ENCODE measurements at places on chromosomes 3 and 15.

GRCh38 chr15:74365598-74366445, 1.6 kb downstream of the CYP11A1 start:
- DNase-seq: no peak

- no peak for DNase-seq
Measured at GRCh38 chr15:69161079-69161877, 843 bp downstream of the GLCE start.

DNA sequence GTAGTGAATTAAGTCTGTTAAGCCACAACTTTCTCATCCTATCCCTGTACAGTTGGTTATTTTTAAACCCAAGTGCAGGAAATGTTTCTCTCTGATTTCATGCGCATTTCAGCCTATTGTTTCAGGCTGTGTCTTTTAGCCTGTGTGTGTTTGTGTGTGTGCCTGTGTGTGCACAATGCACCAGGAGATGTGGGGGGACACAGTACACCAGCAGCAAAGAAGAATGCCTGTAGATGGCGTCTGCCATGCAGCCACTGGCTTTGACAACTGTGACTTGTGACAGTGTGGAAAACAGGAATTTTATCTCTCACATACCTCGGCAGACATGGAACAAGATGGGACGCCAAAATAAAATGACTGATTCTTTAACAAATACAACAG, 43.6 kb upstream of the PLXNA1 start:
- no peak for DNase-seq

GRCh38 chr3:186506857-186507256, 37.3 kb downstream of the CRYGS start:
- no peak for DNase-seq

GRCh38 chr3:105527535-105527934, 160.8 kb downstream of the ALCAM start:
- DNase-seq: no peak

- DNase-seq: no peak
Measured at GRCh38 chr15:68157074-68157473, 48.1 kb downstream of the CALML4 start.

DNA sequence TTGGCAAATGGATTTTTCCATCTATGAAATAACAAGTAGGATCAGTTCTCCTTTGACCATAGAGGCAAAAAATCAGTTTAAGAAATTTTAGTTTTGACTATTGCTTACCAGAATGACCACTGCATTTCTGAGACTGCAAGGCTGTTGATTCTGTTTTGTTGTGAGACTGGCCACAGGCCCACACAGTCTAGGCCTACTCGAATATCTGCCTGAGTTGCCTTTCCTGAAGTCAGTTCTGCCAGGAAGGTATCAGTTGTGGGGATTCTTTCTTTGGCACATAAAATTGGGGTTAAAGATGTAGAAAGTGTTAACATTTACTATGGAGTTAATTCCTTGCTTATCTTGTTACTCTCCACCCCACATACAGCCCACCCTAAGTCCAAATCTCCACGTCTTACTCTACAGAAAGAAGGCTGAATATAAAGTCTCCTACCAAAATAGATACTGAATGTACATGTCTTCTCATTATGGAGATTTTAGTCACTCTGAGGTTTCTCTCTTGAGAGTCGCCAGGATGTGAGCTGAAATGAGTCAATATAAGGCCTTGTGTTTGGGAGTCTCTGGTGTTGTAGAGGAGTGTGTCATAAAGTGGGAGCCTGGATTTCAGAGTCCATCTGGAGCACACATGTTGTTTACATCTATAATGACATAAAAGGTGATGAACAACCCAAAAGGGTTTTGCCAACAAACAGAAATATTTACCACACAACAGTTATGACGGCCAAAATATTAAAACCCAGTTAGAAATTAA, 45.0 kb upstream of the WWTR1 start:
- DNase-seq: no peak

DNA sequence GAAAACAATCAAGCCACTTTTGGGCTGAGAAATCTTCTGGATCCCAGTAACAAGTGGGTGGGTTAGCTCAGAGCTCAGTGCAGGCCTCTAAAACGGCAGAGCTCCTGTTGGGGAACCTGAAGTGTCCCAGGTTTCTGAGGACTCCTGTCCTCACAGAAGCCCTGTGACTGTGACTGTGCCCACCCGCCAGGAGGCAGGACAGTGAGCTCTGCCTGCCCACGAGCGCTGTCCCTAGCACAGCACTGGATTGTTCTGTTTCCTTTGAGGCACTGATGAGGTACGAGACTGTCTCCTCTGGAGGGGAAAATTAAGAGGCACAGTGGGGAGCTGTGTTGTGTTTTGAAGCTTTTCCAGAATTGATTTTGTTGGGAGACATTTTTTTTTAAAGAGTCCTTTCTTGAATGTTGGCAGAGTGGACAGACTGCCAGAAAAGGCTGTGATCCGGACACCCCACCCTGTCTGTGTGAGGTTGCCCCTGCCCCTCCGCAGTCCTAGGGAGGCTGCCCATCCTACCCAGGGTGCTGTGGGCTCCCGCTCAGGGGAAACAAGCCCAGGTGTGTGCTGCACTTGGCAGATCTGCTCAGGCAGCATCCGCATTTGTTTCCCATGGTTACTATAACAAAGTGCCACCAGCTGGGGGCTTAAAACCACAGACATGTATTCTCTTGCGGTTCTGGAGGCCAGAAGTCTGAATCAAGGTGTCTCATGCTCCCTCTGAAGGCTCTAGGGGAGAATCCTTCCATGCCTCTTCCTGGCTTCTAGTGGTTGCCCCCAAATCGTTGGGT, 66.6 kb upstream of the LARS2 start:
- DNase-seq: no peak

- no peak for DNase-seq
Measured at GRCh38 chr3:147758771-147759170, 349.6 kb downstream of the ZIC1 start.

- DNase-seq: no peak
Measured at GRCh38 chr3:52069855-52070254, 13.5 kb upstream of the DUSP7 start.

- no peak for DNase-seq
Measured at GRCh38 chr3:52830535-52831258, at the start of gene ITIH4. ITIH4 (minus strand) TSS chr3:52830672; CDS start chr3:52830642, 30 bp downstream.

DNA sequence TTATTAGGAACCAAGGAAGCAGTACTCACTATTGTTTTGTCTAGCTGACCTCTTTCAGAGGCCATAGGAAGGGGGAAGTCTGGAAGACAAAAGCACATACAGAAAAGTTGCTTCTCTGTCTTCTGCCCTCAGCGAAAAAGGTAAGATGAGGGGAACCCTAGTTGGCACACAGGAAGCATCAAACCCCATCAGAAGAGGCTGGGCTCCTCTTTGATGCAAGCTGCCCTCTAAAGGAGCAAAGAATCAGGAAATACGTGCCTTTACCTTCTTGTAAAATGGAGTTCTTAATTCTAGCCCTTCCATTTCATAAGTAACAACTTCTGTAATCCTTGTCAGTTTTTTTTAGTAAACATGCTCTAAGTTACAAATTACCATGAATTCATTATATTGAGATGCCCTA, 12.5 kb downstream of the SPINK8 start:
- DNase-seq: no peak

- DNase-seq: no peak
Measured at GRCh38 chr3:188950832-188951489, 220.8 kb upstream of the TPRG1 start.

GRCh38 chr3:114567771-114568170, 273.9 kb downstream of the TIGIT start:
- no peak for DNase-seq

GRCh38 chr15:88752951-88753350, 50.3 kb upstream of the ACAN start:
- no peak for DNase-seq

- DNase-seq: no peak
Measured at GRCh38 chr3:177610262-177610661, 413.0 kb upstream of the TBL1XR1 start.

DNA sequence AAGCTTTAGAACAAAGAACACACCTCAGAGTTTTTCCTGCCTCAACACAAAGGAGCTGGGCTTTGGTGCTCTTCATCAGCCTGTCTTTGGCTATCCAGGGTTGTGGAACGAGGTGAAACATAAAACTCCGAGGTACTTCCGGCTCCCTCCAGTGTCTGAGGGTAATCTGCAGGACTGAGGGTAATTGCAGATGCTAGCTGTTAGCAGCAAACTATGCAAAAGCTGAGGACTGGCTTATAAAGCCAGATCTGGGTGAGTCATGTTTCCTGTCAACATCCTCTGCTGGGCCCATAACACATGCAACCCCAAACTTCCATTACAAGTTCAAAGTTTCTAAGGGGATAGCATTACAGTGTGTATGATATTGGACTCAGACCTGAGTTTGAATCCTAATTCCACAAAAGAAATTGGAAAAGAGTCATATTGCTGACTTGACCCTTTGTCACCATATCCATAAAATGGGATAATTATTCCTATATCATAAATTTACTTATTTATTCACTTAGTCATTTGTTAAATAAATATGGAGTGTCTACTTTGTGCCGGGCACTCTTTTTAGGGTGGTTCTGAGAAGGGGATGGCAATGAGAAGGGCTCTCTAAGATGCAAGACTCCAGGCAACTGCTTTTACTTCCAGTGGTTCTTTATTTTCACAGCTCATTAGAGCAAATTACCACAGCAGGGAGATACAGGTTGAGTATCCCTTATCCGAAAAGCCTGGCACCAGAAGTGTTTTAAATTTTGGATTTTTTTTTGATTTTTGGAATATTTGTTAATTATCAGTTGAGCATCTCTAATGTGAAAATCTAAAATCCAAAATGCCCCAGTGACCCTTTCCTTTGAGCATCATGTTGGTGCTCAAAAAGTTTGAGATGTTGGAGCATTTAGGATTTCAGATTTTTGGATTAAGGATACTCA, 9.5 kb upstream of the TRIM69 start:
- DNase-seq: no peak

- no peak for DNase-seq
Measured at GRCh38 chr15:58627046-58627445, 122.5 kb downstream of the ADAM10 start.

GRCh38 chr3:155313300-155313699, 19.8 kb upstream of the STRIT1 start:
- DNase-seq: no peak

GRCh38 chr3:192655040-192655439, 72.3 kb downstream of the FGF12 start:
- no peak for DNase-seq

- no peak for DNase-seq
Measured at GRCh38 chr15:78739996-78740903, 71.0 kb downstream of the ADAMTS7 start.

- DNase-seq: no peak
Measured at GRCh38 chr3:177642042-177642803, 444.9 kb upstream of the TBL1XR1 start.

GRCh38 chr3:16279010-16279801, 14.2 kb downstream of the OXNAD1 start:
- no peak for DNase-seq

DNA sequence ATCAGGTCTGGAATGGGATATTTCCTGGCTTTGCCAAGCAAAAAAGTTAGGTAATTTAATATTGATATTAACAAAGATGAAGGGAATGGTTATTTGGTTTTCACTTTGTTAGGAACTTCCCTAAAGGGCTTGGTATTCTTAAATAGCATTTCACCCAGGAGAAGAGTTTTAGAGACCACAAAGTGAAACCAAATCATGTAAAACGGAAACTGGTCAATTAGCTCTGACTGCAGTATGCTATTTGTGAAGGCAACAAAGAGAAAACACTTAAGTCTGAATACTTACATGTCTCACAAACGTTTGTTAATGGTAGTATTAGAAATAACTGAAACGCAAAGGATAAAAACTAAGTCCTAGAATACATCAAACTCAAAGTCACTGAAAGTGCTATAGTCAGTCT, 32.4 kb upstream of the SETMAR start:
- no peak for DNase-seq

DNA sequence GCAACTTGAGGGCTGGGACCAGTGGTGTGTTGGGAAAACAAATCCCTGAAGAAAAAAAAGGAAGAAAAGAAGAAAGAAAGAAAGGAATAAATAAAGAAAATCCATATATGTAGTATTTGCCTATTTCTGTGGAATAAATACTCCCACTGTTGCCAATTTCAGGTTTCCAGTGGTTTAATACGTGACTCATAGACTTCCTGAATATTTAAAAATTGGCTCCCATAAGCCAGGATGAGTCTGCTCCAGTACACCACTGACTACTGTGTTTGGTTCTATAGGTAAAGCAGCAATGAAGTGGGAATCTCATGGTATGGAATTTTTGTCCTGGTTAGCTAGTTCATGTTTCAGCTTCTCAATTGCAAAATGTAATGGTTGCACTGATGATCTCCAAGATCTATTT, 31.6 kb downstream of the PYDC2 start:
- no peak for DNase-seq

DNA sequence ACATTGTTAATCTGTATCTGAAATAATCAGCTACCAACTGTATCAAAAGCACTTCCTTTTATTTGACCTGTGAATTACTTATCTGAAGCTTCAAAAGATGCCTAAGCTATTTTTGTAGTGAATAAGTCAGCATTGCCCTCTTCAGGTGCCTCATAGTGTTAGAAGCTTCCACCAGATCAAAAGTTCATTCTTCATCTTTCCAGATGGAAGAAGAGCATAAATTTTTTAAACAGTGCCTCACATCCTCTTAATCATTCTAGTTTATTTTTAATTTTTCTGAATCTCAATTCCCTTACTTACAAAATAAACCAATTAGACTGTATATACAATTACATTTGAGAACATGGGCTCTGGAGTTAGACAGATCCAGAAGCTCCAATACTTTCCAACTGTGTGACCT, 65.0 kb downstream of the MYO5A start:
- DNase-seq: no peak

- DNase-seq: no peak
Measured at GRCh38 chr15:52162260-52162659, 28.9 kb downstream of the GNB5 start.

- DNase-seq: no peak
Measured at GRCh38 chr3:76566904-76567303, 473.0 kb upstream of the ROBO2 start.

GRCh38 chr3:128217702-128218547, 64.6 kb downstream of the EEFSEC start:
- no peak for DNase-seq

DNA sequence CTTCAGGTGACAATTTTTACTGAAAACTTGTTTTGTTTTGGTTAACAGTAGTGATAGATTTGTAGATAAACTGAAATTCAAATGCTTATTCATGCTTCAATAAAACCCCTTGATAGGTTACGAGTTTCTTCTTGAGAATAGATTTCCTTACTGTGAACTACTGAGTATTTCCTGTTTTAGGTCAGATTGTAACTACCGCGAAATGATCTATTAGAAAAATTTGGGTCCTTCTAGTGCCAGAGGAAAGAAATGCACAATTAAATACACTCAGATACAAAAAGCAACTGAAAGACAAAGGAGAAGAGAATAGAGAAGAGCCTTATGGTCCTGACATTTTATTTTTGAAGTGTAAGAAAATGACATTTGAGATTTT, 251.7 kb upstream of the TBL1XR1 start:
- DNase-seq: no peak

GRCh38 chr3:147365196-147366115, 40.9 kb downstream of the ZIC4 start:
- DNase-seq: no peak

- no peak for DNase-seq
Measured at GRCh38 chr15:63040509-63040908, 2.0 kb upstream of the TPM1 start.

- DNase-seq: no peak
Measured at GRCh38 chr3:195020185-195020584, 250.8 kb downstream of the XXYLT1 start.

GRCh38 chr15:28920781-28921331, 35.1 kb downstream of the APBA2 start:
- DNase-seq: no peak
